HCT116 (cell line): ENCODE measurements at places on chromosomes 3 and 15. TPM values are rescaled to one million over a fixed set of nuclear protein-coding genes. Genes with fewer than 3 reads are reported as not detected.

DNA sequence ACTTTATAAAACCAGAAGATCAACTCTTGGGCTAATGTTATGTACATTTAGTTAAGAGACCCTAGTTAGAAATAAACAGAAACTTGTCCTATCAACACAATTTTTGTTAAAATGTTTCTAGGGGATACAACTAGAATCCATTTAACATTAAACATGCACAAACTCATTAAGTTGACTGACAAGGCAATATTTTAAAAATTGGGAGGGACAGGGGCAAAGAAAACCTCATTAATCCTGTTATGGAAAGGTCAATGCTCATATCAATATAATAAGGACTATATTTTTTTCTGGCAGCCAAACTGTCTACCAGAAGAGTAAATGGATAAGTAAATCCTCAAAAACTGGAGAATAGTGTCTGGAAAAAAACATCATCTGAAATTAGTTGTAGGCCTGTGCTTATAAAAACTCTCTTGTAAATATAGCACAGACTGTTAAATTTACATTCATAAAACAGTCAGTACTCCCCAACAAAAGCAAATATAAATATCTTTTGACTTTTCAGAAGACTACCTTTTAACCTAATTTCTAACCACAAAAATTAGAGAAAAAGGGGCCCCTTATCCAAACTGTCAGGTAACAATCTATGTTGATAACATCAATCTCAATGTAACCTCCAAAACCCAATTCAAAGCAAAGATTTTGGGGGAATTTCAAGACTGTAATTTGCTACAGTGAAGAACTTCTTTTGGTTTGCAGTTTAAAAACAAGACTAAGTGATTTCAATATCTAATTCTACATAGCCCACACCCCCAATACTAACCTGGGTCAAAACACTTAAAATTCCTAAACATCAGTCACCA lies 4.2 kb downstream of the TRA2B start:
- H3K27ac ChIP-seq: no peak overlapping the region
- H3K4me3 ChIP-seq: no peak overlapping the region
- peaks cover 11% of the 10 kb centered on the region for H3K36me3 ChIP-seq
- no peaks in the 10 kb centered on the region for H3K27me3 ChIP-seq
- no peak for DNase-seq

DNA sequence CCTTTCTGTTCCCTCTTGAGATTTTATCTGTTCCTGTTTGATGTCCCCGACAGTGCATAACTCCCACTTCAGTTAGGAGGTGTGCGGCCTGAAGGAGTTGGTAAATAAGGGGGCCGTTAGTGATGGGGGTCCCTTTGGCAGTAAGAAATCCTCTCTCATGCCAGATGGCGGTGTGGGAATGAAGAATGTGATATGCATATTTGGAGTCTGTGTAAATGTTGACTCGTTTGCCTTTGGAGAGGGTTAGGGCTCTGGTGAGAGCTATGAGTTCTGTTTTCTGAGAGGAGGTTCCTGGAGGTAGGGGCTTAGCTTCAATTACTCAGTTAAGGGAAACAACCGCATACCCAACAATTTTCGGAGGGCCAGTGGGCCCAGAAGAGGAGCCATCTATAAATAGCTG lies 38.8 kb upstream of the RNF7 start:
- DNase-seq: no peak
- no peak overlapping the region for H3K4me3 ChIP-seq
- H3K4me1 ChIP-seq: no peaks in the 10 kb centered on the region
- H3K36me3 ChIP-seq: no peaks in the 10 kb centered on the region
- H3K27ac ChIP-seq: no peak overlapping the region
- no peaks in the 10 kb centered on the region for H3K27me3 ChIP-seq

GRCh38 chr3:98388147-98388546 lies 2.3 kb upstream of the OR5K3 start:
- no peak for DNase-seq
- H3K27me3 ChIP-seq: no peaks in the 10 kb centered on the region
- no peak overlapping the region for H3K27ac ChIP-seq
- no peak overlapping the region for H3K4me3 ChIP-seq

SENP8 gene
- 3.8 TPM for total RNA-seq

DNA sequence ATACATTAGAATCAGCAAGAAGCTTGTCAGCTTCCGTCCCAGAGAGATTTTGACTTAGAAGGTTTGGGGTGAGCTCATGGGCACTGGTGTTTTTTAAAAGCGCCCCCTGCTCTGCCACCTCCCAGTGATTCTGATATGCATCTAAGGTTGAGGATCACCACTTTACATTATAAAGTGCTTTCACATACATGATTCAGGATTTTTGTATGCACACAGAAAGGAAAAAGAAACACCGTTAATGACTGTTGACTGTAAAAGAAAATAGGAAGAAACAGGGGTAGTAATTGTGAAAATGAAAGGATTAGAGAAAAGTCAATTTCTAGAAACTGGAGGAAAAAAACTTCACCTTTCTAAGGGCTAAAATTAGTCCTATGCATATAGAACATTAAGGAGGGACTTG lies 104.9 kb upstream of the ZBED2 start:
- DNase-seq: no peak
- H3K36me3 ChIP-seq: no peaks in the 10 kb centered on the region
- no peaks in the 10 kb centered on the region for H3K27me3 ChIP-seq
- H3K4me1 ChIP-seq: peaks cover 11% of the 10 kb centered on the region

GRCh38 chr3:134641671-134642300 lies 9.0 kb downstream of the KY start:
- no peaks in the 10 kb centered on the region for H3K36me3 ChIP-seq
- no peak for DNase-seq
- H3K27ac ChIP-seq: no peak overlapping the region
- no peak overlapping the region for H3K4me3 ChIP-seq
- H3K4me1 ChIP-seq: no peaks in the 10 kb centered on the region

GRCh38 chr3:71360180-71360579 lies 223.3 kb downstream of the FOXP1 start:
- H3K27ac ChIP-seq: no peak overlapping the region
- DNase-seq: no peak
- H3K4me3 ChIP-seq: no peak overlapping the region
- H3K27me3 ChIP-seq: no peaks in the 10 kb centered on the region
- H3K36me3 ChIP-seq: no peaks in the 10 kb centered on the region

- no peak for DNase-seq
- no peaks in the 10 kb centered on the region for H3K36me3 ChIP-seq
- H3K4me3 ChIP-seq: no peak overlapping the region
- H3K27ac ChIP-seq: no peak overlapping the region
- no peaks in the 10 kb centered on the region for H3K27me3 ChIP-seq
These were observed 6.2 kb upstream of the CCNL1 start for GRCh38 chr3:157166115-157166514.

RHOV gene
- total RNA-seq: 6.0 TPM

DNA sequence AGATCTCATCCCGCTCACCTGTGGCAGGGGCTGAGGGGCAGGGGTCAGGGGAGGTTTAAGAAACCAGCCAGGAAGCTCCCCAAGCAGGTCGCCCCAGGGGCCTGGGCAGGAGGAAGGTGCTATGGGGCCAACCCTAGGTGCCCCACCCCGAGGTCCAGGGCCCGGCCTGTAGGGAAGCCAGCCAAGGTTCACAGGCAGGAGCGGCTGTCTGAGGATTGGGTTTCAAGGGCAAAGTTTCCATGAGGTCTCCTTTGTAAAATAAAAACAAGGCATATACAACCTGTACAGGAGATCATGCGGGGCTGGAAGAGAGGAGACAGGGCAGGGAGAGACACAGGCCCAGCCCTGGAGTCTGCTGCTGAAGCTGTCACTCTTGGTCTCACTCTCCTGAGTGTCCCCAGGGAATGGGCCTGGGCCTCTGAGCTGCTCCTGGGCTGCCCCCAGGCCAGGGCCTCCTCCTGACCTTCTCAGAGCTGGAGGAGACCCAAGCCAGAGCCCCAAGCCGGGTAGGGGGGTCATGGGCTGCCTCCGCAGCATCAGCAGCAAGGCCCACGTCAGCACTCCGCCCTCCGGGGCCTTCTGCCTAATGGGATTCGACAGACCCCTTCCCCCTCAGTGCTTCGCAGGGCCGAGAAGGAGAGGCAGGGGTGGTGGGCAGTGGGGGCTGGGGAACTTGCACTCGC lies 5.5 kb downstream of the CPLX3 start:
- no peak overlapping the region for H3K27ac ChIP-seq
- H3K4me3 ChIP-seq: no peak overlapping the region
- H3K4me1 ChIP-seq: peaks cover 9% of the 10 kb centered on the region
- H3K36me3 ChIP-seq: no peaks in the 10 kb centered on the region

LTF gene
- not detected for total RNA-seq

DNA sequence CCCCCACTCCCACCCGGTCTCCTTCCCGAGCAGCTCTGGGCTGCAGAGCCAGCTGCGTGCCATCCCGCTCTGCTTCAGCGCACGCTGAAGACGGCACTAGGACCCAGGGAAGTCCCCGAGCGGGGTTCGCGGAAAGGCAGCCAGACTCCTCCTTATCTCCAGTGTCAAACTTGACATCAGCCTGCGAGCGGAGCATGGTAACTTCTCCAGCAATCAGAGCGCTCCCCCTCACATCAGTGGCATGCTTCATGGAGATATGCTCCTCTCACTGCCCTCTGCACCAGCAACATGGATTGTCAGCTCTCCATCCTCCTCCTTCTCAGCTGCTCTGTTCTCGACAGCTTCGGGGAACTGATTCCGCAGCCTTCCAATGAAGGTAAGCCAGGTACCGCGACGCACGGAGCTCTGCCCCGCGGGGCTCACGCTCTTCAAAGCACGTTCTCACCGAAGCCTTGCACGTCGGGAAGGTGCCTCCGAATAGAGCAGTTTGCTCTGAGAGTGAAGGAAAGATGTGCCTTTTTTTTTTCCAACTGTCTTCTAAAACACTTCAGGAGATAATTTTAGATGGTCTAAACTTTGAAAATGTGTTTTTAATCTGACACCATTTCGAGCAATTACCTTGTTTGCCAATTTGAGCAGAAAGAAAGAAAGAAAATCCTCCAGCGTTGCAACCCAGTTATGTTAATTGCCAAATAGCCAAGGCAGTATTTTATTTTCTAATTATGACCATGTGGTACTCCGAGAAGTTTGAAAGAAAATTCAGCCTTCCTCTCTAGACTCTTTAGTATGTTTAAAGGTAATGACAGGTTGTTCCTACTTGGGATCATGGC lies at the start of gene EPHA3:
Gene EPHA3 (plus strand): TSS at position 161 of the 830 bp plus-strand sequence. CDS start 128 bp downstream, at position 289.
- H3K27me3 ChIP-seq: no peaks in the 10 kb centered on the region
- no peaks in the 10 kb centered on the region for H3K36me3 ChIP-seq
- DNase-seq: no peak
- H3K27ac ChIP-seq: no peak within 1 kb of the TSS
- no peak within 1 kb of the TSS for H3K4me3 ChIP-seq

DNA sequence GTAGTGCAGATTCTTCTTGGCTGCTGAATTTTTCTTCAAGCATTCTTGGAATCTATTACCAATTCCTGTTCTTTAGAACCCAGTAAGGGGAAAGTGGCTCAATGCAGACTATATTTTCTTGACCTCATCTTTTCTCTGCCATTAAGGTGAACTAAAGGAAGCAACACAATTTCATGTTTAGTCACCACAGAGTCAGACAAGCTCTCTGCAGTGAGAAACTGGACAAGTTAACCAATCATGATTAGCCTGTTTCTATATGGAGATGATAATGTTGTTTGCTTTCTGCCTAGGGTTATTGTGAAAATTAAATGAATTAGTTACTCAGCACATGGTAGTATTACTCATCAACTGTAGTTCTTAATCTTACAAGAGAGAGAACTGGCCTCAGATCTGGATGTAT lies 1075.1 kb downstream of the AGBL1 start:
- no peaks in the 10 kb centered on the region for H3K4me1 ChIP-seq
- no peak overlapping the region for H3K4me3 ChIP-seq
- no peaks in the 10 kb centered on the region for H3K27me3 ChIP-seq
- H3K36me3 ChIP-seq: no peaks in the 10 kb centered on the region
- H3K27ac ChIP-seq: no peak overlapping the region

NBEAL2 gene
- total RNA-seq: 72.9 TPM

CYP11A1 gene
- total RNA-seq: 0.57 TPM

DNA sequence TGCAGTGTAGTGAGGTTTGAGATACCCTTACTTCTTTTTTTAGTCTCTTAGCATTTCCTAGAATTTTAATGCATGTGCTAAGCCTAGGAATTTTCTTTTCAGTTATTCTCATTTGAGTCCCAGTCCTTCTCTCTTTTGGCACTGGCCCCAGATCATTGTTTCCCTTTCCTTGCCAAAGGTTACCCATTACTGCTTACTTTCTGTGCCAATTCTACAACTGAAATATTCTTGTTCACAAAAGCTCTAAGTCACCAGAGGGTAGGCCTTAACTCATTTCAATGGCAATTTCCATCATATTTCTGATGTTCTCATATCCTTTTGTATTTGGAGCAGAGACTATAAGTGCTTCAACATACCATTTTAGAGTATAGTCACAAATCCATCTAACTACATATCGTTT lies 199.6 kb upstream of the CBLB start:
- no peak overlapping the region for H3K4me3 ChIP-seq
- DNase-seq: no peak
- no peaks in the 10 kb centered on the region for H3K27me3 ChIP-seq

DNA sequence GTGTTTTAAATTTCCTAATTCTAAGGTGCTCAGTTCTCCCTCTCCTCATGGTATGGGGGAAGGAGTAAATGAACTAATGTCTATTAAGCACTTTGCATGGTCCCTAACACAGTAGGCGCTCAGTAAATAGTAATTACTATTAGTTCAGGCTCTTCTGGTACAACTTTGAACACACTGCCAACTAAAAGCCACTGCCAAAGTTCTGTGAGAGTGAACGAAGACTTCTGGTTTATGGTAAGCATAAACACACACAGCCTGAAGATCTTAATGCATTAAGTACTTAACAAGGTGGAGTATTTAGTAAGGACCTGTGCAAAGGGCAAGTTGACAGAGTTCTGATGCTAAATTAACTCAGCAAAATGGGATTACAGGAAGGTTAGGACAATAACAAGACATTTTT lies 24.7 kb downstream of the RARB start:
- H3K27me3 ChIP-seq: peaks cover 13% of the 10 kb centered on the region; the same call in 1 of the 2 replicates
- H3K4me1 ChIP-seq: no peaks in the 10 kb centered on the region
- no peak overlapping the region for H3K27ac ChIP-seq
- H3K4me3 ChIP-seq: no peak overlapping the region
- H3K36me3 ChIP-seq: no peaks in the 10 kb centered on the region

DNA sequence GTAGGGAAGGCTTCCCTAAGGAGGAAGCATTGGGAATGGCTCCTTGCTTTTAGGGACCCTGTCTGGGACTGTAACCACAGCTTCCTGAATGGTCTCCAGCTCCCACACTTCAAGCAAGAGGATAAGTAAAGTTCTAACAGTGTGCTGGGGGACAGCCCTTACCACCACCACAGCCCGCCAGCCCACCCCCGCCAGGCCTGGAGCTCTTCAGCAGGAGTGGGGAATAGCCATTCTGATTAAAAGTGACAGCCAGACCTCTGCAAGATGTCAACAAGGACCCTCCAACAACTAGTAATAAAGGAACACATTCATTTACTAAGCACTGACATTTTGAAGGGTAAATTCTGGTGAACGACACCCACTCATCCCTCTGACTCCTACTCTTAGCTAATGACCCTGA lies 49.4 kb downstream of the CPN2 start:
- no peak for DNase-seq
- H3K36me3 ChIP-seq: no peaks in the 10 kb centered on the region
- no peaks in the 10 kb centered on the region for H3K27me3 ChIP-seq
- peaks cover 35% of the 10 kb centered on the region for H3K4me1 ChIP-seq
